ENCODE measurements at places on chromosomes 11 and 22. TPM values are rescaled to one million over a fixed set of nuclear protein-coding genes. Genes with fewer than 3 reads are reported as not detected.

The APLNR gene
- total RNA-seq, result not detected

- no peak overlapping the region for H3K4me3 ChIP-seq
- no peak for DNase-seq
- H3K36me3 ChIP-seq, result no peaks in the 10 kb centered on the region
- H3K4me1 ChIP-seq, result no peaks in the 10 kb centered on the region
- no peaks in the 10 kb centered on the region for H3K27me3 ChIP-seq
Observed at GRCh38 chr11:121829159-121829643, 286.8 kb downstream of the BLID start.

GRCh38 chr11:68309621-68310185, 2.7 kb upstream of the LRP5 start:
- H3K36me3 ChIP-seq, result no peaks in the 10 kb centered on the region
- DNase-seq, result no peak
- H3K4me3 ChIP-seq, result no peak overlapping the region
- no peak overlapping the region for H3K27ac ChIP-seq
- H3K27me3 ChIP-seq, result no peaks in the 10 kb centered on the region
- no peaks in the 10 kb centered on the region for H3K4me1 ChIP-seq

DNA sequence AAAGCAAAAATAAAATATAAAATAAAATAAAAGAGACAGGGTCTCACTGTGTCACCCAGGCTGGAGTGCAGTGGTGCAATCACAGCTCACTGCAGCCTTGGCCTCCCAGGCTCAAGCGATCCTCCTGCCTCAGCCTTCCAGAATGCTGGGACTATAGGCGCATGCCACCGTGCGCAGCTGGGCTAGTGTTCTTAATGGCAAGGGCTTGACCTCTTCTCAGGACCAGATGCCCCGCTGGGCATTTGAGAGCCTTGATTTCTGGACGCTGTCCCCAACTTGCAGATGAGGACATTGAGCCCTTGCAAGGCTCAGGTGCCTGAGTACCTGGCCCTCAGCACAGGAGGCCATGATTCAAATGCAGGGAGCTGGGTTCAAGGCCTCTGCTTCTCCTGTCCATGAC, 82.6 kb downstream of the DHCR7 start:
- no peak overlapping the region for H3K4me3 ChIP-seq
- no peak overlapping the region for H3K27ac ChIP-seq
- DNase-seq, result no peak
- H3K36me3 ChIP-seq, result no peaks in the 10 kb centered on the region

GRCh38 chr22:46620588-46621242, 529 bp downstream of the GRAMD4 start:
- no peak overlapping the region for H3K4me3 ChIP-seq
- DNase-seq, result no peak
- no peak overlapping the region for H3K27ac ChIP-seq
- H3K4me1 ChIP-seq, result no peaks in the 10 kb centered on the region

- H3K4me1 ChIP-seq, result no peaks in the 10 kb centered on the region
- no peak for DNase-seq
- H3K27ac ChIP-seq, result no peak overlapping the region
- no peaks in the 10 kb centered on the region for H3K36me3 ChIP-seq
Observed at GRCh38 chr11:94513091-94513490, 830 bp downstream of the C11orf97 start.

- no peaks in the 10 kb centered on the region for H3K27me3 ChIP-seq
- DNase-seq, result no peak
- no peaks in the 10 kb centered on the region for H3K4me1 ChIP-seq
Observed at GRCh38 chr11:84963240-84963639, 663.9 kb downstream of the DLG2 start.

GRCh38 chr11:92750794-92751193, 218.7 kb upstream of the MTNR1B start:
- no peak for DNase-seq
- no peaks in the 10 kb centered on the region for H3K27me3 ChIP-seq
- H3K36me3 ChIP-seq, result no peaks in the 10 kb centered on the region
- H3K4me3 ChIP-seq, result no peak overlapping the region
- no peak overlapping the region for H3K27ac ChIP-seq
- no peaks in the 10 kb centered on the region for H3K4me1 ChIP-seq

Measured in GM12878 (cell line).